ENCODE measurements at places on chromosomes 12 and 14.

DNA sequence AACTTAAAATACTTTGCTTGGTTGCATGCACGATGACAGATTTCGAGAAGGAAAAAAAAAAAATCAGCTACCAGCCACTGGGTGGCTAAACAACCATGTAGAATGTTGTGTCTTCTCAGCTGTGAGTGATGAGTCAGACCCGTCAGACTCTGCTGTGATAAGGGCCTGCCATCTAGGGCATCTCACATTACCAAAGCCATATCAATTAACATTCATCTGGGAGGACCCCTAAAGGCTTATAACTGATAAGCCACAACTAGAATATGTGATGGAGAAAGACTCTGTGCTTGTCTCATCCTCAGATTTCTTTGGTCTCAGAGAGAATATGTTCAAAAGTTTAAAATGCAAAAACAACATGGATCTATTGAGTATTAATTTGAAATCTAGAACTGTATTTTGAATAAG lies 111.5 kb downstream of the PAX9 start:
- DNase-seq, result no peak

GRCh38 chr14:77046721-77047120 lies 18.2 kb upstream of the IRF2BPL start:
- DNase-seq, result no peak

- peak; percentile 7 for DNase-seq
Observed at GRCh38 chr14:28635387-28635786, 131.2 kb upstream of the FOXG1 start.

DNA sequence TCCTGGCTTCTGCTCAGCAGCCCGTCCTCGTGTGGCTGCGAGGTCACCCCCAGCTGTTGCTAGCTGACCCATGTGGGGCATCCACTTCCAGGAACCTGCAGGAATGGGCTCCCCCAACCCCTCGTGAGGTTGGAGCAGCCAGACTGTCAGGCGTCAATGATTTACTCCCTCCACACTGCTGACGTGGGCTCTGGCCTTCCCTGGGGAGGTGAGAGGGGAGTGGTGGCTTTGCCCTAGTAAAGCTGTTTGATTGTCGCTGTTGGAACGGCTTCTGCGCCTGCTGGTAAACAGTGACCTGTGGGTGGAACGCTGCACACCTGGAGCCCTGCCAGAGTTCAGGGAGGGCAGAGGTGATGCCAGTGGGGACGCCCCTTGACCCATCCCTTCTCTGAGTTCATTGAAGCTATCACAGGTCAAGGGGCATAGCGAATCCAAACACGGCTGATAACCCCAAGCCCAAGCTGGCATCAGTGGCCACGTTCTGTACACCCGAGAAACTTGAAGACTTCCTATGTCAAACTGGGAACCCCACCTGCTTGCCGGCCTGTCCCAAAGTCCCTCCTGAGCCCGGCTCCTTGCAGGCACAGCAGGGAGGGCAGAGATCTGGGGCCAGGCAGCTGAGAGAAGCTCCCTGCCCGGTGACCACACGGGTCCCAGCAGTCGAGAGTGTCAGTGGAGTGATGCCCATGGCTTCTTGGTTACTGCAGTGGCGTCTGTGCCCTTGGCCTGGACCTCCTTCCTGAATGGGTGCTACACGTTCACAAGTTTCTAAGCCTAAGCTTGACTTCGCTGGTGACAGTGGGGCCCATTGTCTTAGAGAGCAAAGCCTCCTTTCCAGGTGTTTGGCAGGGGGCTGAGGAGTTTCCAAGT lies 2.7 kb downstream of the ASPG start:
- no peak for DNase-seq

GRCh38 chr14:51335531-51335930 lies 95.5 kb downstream of the TMX1 start:
- no peak for DNase-seq

DNA sequence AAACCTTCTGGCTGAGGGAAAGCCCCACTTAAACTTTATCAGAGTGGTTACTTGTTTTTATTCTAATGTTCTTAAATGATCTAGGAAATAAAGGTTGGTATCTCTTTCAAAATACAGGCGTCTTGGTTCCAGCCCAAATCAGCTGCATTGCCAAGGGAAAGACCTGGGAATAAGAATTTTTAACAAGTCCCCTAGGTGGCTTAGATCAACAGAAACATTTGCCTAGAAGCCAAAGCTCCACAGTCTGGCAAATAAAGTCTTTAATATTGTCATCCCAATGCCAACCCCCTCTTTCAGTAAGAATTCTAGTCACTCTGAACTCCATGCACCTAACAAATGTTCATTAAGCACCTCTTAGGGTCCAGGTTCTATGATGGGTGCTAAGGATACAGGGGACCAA lies 66.8 kb downstream of the ARL6IP4 start:
- DNase-seq, result no peak

GRCh38 chr14:88013750-88014349 lies 8.9 kb downstream of the GPR65 start:
- DNase-seq, result peak; percentile 72

- no peak for DNase-seq
Observed at GRCh38 chr12:16159571-16159970, 117.9 kb downstream of the SLC15A5 start.

- peak; percentile 25 for DNase-seq
Observed at GRCh38 chr12:32025906-32026305, 66.7 kb downstream of the RESF1 start.

GRCh38 chr12:30585877-30586276 lies 109.8 kb downstream of the IPO8 start:
- DNase-seq, result no peak

DNA sequence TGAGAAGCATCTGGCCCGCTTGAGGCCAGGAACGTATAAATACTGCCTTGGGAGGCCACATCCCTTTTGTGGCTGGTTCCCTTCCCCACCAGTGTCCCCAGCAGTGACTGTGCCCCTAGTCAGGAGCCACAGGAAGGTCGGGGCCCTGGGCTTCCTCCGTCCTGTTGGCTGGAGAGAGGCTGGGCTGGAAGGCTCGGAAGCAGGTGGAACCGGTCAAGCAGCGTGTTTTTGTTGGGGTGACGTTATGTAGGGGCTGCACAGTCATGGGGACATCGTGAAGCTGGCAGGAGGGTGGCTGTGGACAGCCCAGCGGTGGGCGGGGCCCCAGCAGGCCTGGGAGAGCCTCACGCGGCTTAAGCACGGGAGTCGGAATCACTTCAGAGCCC lies 10.1 kb downstream of the XRCC3 start:
- no peak for DNase-seq

DNA sequence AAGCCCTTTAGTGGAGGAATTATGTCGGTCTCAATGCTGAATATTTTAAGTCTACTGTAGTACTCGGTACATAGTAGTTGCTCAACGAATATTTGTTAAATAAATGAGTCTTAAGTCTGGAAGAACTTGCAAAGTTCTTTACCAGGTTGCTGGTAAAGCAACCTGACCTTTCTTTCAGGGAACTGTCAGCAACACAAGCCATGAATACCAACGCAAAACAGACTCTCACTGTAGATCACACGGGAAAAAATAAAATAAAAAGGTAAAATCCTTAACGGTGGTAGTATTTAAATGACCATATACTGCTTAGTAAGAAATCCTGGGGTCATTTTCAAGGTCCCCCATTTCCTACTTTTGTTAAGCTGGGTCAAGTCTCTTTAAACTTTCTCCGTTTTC lies 447 bp upstream of the NUBPL start:
- no peak for DNase-seq

DNA sequence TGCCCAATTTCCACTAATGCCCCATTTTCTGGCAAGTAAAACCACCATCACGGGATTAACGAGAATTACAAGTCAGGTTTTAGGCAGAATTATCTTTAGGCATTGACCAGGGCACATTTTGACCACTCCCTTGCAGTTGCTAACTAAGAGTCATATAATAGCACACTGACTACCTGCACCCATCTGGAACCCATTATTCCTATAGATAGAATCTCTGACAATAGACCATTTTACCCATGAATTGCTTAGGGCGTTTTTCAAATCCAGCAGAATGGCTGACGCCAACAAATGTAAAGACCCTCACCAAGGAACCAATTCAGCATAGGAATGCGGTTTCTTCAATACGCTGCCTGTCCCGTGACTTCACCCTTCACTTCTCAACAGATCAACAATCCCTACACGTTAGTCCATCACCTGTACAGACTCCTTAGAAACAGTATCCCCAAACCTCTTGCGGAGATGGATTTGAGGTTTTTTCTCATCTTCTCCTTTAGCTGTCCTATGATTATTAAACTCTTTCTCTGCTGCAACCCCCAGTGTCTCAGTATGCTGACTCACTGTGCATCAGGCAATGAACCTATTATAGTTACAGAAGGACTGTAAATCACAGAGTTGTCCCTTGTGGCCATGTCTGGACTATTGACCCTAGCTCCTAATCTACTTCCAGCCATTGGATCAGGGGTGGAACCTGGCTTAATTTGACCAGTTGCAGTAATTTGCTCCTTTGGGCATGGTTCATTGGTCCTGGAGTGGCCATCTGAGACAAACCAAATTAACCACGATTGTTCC lies 177.3 kb upstream of the PLXNC1 start:
- no peak for DNase-seq

DNA sequence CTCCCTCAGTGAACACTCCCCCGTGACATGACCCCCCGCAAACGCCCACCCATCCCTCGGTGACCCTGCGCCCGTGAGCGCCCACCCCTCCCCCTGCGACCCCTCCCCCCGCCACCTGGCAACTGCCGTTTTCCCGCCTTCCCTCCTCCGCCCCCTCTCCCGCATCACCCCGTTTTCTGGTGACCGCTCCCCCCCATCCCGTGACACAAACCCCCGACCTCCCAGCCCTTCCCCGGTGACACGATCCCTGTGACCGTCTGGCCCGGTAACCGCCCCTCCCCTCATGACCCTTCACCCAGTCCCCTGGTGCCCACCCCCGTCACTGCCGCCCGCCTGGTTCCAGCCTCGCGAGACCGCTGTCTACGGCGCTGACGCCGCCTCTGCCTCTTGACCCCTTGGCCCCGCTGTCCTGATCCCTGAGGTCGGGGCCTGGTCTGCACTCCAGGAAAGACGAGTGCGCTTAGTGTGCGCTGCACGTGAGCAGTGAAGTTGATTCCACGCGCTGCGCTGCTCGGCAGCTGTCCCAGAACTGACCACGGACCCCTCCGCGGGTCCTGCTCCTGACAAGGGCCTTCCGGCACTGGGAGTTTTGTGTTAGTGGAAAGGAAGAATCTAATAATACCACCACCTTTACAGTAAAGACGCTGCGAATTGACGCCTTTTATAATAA lies 59.4 kb downstream of the DDX51 start:
- DNase-seq, result peak; percentile 53

GRCh38 chr14:104993306-104993705 lies 7.7 kb downstream of the CLBA1 start:
- DNase-seq, result no peak

- no peak for DNase-seq
Observed at GRCh38 chr14:102699416-102700110, 77.7 kb upstream of the TRAF3 start.

DNA sequence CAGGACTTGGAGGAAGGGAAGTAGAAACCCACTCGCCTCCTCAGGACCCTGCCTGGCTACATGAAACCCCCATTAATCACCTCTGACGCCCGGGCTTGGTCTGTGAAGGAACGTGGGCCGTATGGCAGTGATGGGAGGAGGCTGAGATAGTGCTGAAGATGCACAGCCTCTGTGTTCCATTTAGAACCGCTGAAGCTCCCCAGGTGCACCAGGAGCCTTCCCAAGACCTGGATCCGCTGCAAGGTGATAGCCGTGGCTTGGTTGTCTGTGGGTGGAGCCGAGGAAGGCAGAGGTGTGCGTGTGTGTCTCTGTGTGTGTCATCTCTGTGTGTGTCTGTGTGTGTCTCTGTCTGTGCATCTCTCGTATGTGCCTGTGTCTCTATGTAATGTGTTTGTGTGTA lies 293.1 kb downstream of the CACNA1C start:
- DNase-seq, result no peak

GRCh38 chr14:89617481-89618329 lies 200.7 kb upstream of the FOXN3 start:
- DNase-seq, result peak; percentile 55

GRCh38 chr12:4270016-4270830 lies 3.3 kb upstream of the CCND2 start:
- DNase-seq, result peak; percentile 63

GRCh38 chr12:83143950-83144349 lies 457.2 kb downstream of the TMTC2 start:
- no peak for DNase-seq

DNA sequence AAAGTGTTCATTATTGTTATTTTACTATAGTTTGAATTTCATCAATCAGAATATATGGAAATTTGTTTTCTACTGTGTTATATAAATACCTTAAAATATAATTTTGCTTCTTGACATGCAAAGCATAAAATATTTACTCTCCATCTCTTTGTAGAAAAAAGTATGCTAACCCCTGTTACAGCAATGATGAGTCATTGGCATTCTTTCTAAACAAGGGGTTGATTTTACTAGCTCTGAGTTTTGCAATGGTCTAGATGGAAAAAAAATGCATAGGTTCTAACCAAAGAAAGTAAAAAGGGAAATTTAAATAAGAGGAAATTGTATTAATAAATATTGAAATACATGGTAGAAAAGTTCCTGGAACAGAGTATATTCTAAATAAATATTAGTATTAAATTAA lies 990.2 kb upstream of the ATXN7L3B start:
- DNase-seq, result no peak
